ENCODE measurements at places on chromosomes 13 and 19.

- no peak for DNase-seq
Measured at GRCh38 chr19:51489113-51489512, 10.8 kb downstream of the CEACAM18 start.

GRCh38 chr19:55360902-55361301 lies 2.2 kb downstream of the GARIN5B start:
- no peak for DNase-seq

- DNase-seq, result no peak
Measured at GRCh38 chr13:46559272-46559805, 6.4 kb downstream of the LRCH1 start.

DNA sequence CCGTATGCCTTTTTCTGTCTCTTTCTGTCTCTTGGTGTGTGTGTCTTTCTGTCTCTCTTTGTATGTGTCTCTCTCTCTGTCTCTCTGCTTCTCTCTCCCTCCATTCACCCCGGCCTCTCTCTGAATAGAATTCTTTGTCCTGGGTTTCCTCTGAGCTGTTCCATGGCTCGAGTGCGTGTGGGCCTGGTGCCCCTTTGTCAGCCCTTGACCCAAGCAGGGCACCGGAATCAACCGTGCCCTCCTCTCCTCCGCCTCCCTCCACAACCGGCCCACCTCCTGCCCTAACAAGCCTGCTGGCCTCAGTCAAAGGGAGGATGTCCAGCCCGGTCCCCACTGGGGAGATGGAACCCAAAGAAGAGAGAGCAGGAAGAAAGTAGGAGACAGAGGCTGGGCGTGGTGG lies 3.2 kb downstream of the AXL start:
- DNase-seq, result no peak

DNA sequence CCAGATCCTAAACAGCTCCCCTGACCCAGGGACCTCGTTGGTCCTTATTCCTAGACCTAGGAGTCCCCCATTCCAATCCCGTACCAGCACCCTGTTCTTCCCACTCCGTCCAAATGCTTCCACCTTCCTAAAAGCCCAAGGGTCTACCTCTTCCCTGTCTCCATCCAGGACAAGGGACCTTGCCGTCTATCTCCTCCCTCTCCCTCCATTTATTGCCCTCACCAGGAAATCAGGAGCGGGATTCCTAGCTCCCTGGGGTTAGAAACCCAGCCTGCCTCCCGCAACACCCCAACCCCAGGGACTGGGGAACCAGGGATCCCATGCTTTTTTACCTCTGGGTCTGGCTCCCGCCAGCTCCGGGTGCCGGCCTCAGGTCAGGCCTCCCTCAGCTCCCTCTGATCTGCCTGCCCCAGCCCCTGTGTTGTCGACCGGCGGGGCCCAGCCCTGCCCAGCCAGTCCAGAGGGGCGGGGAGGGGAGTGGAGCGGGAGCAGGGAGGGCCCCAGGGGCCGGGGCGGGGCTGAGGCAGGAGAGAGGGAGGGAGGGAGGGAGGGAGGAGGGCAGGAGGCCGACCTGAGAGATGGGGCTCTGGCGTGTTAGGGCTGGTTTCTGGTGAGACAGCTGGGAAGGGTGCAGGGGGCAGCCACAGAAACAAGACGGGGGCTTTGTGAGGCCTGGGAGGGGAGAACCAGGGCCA lies at the start of gene B3GNT8:
TSS of gene B3GNT8 (minus strand) at position 423 of the 695 bp plus-strand sequence. CDS start 596 bp downstream, outside the sequence.
- DNase-seq, result peak; percentile 96
